Activated CD8-positive, alpha-beta T cell treated with anti-CD3 and anti-CD28 coated beads, Interleukin-2, amount 10 ng/mL, durations not matched to agents 7 days and 5 days (primary cell): ENCODE measurements at places on chromosomes 1 and 21. TPM values are rescaled to one million over a fixed set of nuclear protein-coding genes. Genes with fewer than 3 reads are reported as not detected.

GRCh38 chr1:155137154-155137949 is 1.7 kb downstream of the SLC50A1 start:
- DNase-seq, result no peak
- H3K36me3 ChIP-seq, result peaks cover 24% of the 10 kb centered on the region
- peak overlapping the region; percentile 98 for H3K4me3 ChIP-seq
- peak overlapping the region; percentile 99 for H3K27ac ChIP-seq

DNA sequence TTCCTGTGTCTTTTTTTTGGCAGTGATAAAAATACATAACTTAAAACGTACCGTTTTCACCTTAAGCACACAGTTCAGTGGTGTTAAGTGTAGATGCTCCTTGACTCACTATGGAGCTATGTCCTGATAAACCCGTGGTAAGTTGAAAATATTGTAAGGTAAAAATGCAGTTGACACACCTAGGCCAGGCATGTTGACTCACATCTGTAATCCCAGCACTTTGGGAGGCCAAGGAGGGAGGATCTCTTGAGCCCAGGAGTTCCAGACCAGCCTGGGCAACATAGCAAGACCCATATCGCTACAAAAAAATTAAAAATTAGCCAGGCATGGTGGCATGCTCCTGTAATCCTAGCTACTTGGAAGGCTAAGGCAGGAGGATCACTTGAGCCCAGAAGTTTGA is 73.6 kb upstream of the COG2 start:
- no peak overlapping the region for H3K27ac ChIP-seq
- H3K4me1 ChIP-seq, result no peaks in the 10 kb centered on the region
- DNase-seq, result no peak
- H3K27me3 ChIP-seq, result peaks cover 26% of the 10 kb centered on the region

DNA sequence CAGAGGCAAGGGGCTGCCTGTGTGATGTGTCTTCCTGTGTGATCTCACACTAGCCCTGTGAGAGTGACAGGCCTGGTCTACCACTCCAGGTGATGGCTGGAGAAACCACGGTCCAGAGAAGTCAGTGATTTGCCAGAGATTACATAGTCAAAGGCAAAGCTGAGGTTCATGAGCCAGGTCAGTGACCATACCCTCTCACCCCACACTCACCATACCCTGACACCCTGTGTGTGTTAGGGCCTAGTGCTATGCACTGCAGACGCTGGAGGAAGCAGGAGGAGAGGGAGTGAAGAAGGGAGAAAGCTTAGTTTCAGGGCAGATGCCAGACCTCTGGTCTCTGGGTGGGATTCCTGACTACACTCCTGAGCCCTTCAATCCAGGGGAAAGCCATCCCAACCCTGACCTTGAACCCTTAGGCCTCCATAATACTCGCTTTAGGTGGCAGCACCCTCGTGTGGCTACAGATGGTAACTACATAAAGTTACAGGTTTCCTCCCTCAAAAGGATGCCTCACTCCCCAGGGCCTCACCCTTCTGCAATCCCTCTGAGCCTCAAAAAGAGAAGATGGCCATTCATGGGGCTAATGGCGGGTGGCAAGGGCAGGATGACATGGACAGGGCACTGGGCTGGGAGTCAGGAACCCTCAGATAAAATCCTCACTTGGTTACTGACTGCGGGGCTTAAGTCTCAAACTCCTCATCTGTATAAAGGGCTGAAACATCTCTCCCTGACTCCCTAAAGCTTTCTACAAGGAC is 20.8 kb upstream of the SDC3 start:
- DNase-seq, result peak; percentile 68
- H3K4me1 ChIP-seq, result peaks cover 8% of the 10 kb centered on the region
- no peaks in the 10 kb centered on the region for H3K27me3 ChIP-seq
- H3K27ac ChIP-seq, result peak overlapping the region; percentile 55

GRCh38 chr1:209172286-209172685 is 411.2 kb upstream of the CAMK1G start:
- no peak overlapping the region for H3K4me3 ChIP-seq
- H3K36me3 ChIP-seq, result no peaks in the 10 kb centered on the region
- H3K4me1 ChIP-seq, result no peaks in the 10 kb centered on the region
- DNase-seq, result no peak

- DNase-seq, result no peak
- no peaks in the 10 kb centered on the region for H3K27me3 ChIP-seq
- no peak overlapping the region for H3K27ac ChIP-seq
- H3K36me3 ChIP-seq, result peaks cover 22% of the 10 kb centered on the region
- peaks cover 47% of the 10 kb centered on the region for H3K4me1 ChIP-seq
Observed at GRCh38 chr1:160858097-160858496, 4.6 kb downstream of the CD244 start.

DNA sequence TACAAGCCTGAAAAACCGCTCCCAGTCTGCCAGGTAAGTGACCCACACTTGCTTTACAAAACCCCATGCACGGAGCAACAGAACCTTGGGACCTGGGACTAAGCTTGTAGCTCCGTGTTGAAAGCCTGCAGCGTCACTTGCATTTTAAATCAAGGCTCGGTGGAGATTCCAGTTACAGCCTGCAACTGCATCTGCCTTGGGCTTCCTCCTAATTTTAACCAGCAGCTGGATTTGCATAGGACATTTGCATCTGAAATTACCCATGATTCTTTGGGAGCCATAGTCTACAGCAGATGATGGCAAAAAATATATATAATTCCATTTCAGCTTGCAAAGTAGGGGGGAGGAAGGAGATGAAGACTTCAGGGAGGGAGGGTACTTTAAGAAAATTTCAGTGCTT is 62.4 kb upstream of the IGSF21 start:
- DNase-seq, result no peak
- no peak overlapping the region for H3K27ac ChIP-seq
- no peaks in the 10 kb centered on the region for H3K27me3 ChIP-seq

DNA sequence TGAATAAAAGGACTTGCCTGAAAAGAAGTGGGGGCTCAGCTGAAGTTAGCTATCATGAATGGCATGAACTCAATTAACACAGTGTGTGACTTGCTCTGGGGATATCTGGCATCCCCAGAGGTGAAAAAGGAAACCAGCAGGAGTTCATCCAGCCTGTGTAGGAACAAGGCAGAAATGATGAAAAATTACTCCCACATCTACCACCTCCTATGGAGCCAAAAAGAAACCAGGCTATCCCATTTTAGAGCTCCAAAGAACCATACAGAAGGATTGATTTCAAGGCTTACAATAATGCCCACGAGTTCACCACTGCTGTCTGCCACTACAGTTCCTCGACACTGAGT is 25.3 kb downstream of the TP53BP2 start:
- no peaks in the 10 kb centered on the region for H3K27me3 ChIP-seq
- peaks cover 11% of the 10 kb centered on the region for H3K36me3 ChIP-seq
- DNase-seq, result no peak
- no peak overlapping the region for H3K4me3 ChIP-seq
- H3K4me1 ChIP-seq, result peaks cover 17% of the 10 kb centered on the region

GRCh38 chr21:28602546-28602945 is 390.1 kb downstream of the LTN1 start:
- no peak for DNase-seq
- H3K4me3 ChIP-seq, result no peak overlapping the region
- no peak overlapping the region for H3K27ac ChIP-seq
- H3K36me3 ChIP-seq, result peaks cover 42% of the 10 kb centered on the region

DNA sequence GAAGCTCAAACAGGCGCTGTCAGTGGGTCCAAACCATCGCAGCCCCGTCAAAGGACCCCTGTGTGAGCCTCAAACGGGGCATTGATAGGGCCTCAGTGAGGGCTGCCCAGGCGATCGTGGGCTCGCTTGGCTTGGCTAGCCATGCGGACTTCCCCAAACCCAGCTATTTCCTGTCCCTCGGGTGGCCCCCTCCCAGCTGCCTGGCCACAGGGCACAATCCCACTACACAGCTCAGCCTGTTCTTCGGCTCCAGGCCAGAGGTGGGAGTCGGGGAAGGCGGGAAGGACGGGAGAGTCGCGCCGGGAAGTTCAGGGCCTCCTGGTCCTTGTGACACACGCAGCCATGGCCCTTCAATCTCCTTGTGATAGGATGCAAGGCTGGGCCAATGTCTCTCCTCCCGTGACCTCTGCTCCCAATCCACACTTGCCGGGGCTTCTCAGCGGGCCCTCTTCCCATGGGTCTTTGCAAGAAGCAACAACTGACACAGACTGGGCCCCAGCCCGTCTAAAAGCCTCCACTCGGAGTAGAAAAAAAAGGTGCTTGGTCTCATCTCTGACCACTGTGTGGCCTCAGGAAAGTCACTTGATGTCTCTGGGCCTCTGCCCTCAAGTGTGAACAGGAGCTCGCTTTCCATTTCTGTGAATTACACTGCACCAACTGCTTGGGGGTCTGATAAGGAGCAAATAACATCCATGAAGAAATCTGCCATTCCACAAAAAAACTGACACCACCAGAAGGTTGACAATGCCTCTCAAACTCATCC is 7.1 kb upstream of the MATN1 start:
- DNase-seq, result no peak
- H3K27ac ChIP-seq, result peak overlapping the region; percentile 66
- H3K27me3 ChIP-seq, result no peaks in the 10 kb centered on the region

DNA sequence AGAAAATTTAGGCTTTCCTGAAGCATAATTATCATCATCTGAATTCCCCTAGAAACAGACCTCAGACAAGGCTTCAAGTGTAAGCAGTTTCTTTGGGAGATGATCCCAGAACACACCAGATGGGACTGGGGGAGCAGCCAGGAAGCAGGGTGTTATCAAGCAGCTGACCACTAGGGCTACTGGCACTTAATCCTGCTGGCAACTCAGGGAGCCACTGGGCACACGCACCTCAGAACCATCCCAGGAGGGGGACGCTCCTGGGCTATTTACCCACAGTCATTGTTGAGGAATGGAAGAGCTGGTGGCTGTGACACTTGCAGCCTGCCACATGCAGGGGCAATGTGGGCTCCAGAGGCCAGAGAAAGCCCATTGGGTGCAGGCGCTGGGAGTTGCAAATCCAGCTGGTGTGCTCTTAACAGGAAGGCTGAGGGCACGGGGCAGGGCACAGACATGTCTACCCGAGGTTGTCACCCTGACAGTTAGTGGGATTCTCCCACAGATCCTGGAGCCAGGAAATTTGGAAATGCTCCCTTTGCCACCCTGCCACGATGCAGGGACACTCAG is 15.1 kb upstream of the IL22RA1 start:
- no peak for DNase-seq
- peaks cover 4% of the 10 kb centered on the region for H3K27me3 ChIP-seq
- H3K36me3 ChIP-seq, result peaks cover 2% of the 10 kb centered on the region
- peaks cover 4% of the 10 kb centered on the region for H3K4me1 ChIP-seq

DNA sequence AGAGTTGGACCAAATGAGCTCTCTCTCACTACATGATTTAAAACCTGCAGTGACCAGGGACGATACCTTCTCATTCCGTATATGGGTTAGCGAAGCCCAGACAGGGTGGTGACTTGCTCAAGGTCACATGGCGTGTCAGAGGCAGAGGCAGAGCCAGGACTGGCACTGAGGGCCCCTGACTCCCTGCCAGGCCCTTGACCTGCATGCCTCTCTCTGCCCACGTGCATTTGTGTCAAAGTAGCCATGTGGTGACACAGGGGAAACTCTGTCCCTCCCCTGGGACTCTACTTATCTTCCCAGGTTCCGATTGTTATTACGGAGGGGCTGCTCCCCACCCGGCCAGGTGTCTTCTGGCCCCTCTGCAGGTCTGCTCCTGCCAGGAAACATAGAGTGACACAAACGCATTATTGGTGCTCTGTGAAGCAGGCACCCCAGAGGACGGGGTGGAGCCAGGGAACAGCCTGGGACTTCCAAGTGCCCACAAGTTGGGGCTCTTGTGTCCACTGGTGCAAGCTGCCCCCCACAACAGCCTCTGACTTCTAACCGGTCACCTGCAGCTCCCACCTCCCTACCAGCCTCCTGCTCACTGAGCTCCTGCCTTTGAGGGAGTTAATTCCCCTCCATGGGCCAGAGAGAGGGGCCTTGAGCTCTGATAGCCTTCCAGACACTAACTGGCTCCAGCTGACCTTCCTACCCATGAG is 7.3 kb upstream of the TINAGL1 start:
- peaks cover 18% of the 10 kb centered on the region for H3K27me3 ChIP-seq
- no peak overlapping the region for H3K4me3 ChIP-seq
- no peaks in the 10 kb centered on the region for H3K4me1 ChIP-seq
- DNase-seq, result no peak
- no peak overlapping the region for H3K27ac ChIP-seq

DNA sequence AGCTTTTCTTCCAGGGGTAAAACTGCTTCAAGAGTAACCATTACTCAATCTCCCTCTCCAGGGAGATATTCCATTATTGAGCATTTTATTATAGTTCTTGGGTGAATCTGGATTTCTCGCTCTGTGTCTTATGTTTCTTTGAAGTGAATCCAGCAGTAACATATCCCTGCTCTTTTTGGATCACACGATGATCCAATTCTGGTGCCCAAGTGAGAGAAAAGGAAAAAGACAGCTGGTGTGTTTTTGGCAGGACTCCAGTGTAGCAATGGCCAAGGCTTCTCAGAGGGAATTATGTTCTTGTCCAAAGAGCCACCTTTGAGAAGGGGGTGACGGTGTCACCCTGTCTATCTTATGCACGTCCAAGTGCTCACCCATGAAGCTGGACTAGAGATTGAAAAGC is 140.3 kb upstream of the ERRFI1 start:
- H3K27me3 ChIP-seq, result peaks cover 8% of the 10 kb centered on the region
- no peak overlapping the region for H3K27ac ChIP-seq
- peaks cover 34% of the 10 kb centered on the region for H3K4me1 ChIP-seq
- H3K4me3 ChIP-seq, result no peak overlapping the region

DNA sequence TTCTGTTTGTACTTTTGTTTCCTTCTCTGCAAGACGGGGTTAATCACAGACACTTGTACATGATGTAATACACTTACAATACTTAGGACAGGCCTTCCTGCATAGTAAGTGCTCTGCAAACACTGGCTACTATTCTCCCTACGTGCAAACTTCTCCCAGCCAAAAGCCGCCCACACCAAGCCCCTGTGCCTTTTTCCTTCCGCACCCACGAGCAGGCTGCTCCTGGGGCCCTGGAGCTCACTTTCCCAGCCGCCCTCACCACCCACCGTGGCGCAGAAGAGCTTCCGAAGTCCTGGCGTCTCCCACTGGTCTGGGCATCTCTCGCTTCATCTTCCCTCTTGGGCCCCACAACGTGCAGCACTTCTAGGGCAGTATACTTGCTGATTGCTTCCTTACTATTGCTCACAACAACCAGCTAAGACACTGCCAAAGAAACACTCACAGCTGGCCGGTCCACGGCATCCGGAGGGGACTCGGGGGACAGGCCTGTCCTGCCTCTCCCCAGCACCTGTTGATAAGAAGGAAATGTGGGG is 22.5 kb upstream of the GPR157 start:
- H3K4me3 ChIP-seq, result no peak overlapping the region
- H3K27me3 ChIP-seq, result no peaks in the 10 kb centered on the region
- peaks cover 2% of the 10 kb centered on the region for H3K36me3 ChIP-seq
- no peak for DNase-seq
- H3K4me1 ChIP-seq, result no peaks in the 10 kb centered on the region

GRCh38 chr1:31592132-31592531 is 15.8 kb downstream of the TINAGL1 start:
- H3K4me1 ChIP-seq, result no peaks in the 10 kb centered on the region
- H3K27ac ChIP-seq, result no peak overlapping the region
- peaks cover 8% of the 10 kb centered on the region for H3K27me3 ChIP-seq

The DCDC2B gene
- total RNA-seq, result not detected

The ZNF648 gene
- not detected for total RNA-seq

The ICOSLG gene
- total RNA-seq, result 2.0 TPM

The AHCYL1 gene
- 64.5 TPM for total RNA-seq
